ENCODE measurements at places on chromosomes 2 and 18.

DNA sequence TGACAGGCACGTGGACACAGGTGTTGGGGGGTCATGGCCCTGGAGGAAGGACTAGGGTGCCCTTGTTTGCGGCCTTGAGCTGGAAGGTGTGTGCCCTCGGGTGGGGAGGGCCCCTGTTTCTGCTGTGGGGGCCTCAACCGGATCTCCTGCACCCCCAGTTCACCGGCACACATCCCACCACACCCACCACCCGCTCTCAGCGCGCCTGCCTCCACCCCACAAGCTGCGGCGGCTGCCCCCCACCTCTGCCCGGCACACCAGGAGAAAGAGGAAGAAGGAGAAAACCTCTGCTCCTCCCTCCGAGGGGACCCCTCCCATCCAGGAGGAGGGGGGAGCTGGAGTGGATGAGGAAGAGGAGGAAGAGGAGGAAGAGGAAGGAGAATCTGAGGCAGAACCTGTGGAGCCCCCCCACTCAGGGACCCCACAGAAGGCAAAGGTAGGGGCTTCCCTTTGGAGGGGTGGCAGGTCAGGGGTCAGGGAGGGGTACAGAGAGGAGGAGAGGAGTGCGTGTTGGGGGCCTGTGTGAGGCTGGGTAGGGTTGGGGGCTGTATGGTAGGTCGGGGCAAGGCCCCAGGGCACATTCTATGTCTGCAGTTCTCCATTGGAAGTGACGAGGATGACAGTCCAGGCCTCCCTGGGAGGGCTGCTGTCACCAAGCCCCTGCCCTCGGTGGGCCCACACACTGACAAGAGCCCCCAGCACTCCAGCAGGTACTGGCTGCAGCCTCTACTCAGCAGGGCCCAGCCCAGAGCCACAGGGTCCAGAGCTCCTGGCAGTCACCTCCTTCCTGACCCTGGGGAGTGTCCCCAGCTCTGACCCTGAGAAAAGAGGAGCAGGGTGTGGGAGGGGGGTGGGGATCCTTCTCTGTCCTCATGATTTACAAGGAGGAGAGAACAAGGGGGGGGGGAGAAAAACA lies 1.8 kb downstream of the SLC4A3 start:
- no peak for DNase-seq

- no peak for DNase-seq
Observed at GRCh38 chr2:107380912-107381311, 445.8 kb upstream of the RGPD4 start.

DNA sequence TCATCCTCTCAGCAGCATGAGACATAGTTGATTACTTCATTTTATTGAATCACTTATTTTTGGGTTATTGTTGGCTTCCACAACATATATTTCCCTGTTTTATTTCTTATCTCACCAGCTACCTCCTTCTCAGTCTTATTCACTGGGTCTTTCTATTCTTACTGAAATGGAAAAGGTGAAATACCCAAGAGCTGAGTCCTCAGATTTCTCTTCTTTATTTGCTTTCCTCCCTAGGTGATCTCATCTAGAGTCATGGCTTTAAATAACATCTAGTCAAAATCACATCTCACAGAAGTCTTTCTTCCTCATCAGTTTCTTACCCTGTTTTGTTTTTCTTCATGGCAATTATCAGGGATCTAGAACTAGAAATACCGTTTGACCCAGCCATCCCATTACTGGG lies 105.0 kb upstream of the RBBP8 start:
- peak; percentile 75 for DNase-seq

- DNase-seq: peak; percentile 33
Observed at GRCh38 chr2:112075490-112076260, 20.6 kb downstream of the TMEM87B start.

GRCh38 chr2:105912081-105912480 lies 167.4 kb downstream of the NCK2 start:
- DNase-seq: no peak

GRCh38 chr2:27808418-27808817 lies 36.9 kb downstream of the MRPL33 start:
- DNase-seq: no peak

DNA sequence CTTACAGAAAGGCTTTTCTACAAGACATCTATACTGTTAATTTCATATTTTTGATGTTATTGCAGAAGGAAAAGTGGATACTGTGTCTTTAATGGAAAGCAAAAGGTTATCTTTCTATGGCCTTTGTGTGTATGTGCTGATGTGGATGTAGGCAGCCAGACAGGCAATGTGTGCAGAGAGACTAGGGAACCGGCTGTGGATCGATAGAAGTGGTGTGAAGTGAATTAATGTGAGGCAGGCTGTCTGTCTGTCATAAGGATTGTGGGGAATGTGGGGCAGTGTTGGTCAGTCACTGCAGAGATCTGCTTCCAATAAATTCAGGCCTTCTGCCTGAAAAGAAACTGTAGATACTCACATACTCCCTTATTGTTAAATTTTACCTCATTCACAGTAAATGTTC lies 156.7 kb downstream of the WDR7 start:
- no peak for DNase-seq

- DNase-seq: no peak
Observed at GRCh38 chr2:9799011-9799596, 44.2 kb upstream of the TAF1B start.

DNA sequence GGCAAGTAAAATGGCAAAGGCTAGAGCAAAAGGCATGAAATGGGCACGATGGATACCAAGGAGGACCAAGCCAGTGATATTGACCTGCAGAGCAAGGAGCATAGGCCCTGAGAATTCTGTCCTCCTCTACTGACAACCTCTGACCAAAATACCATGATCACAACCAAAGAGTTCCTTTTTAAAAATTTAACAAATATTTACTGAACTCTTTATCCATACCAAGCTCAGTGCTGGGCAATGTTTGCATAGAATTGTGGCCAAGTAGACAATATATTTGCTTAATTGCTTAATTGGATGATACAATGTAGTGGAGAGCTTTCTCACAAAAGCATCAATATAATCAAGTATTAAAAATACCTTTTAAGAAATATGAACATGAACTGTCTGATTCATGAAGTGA lies 265.7 kb downstream of the ICOS start:
- no peak for DNase-seq

GRCh38 chr2:202679980-202680379 lies 45.2 kb downstream of the FAM117B start:
- DNase-seq: no peak

DNA sequence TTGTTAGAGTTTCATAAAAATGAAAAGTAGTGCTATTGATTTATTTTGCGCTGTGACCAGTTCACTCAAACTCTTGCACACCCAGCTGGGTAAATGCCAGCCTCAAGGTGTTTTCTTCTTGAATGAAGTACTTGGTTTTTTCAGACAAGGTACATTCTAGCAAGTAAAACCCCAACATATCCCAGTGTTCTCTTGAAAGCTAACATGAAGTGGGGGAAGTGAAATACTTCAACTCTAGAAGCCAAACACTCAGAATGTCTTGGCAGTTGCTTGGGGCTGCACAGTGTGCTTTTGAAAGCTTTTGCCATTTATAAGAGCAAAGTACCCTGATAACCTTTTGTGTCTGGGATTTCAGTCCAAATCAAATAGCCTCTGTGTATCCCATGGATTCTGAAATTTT lies 13.4 kb downstream of the NPAS2 start:
- DNase-seq: no peak

DNA sequence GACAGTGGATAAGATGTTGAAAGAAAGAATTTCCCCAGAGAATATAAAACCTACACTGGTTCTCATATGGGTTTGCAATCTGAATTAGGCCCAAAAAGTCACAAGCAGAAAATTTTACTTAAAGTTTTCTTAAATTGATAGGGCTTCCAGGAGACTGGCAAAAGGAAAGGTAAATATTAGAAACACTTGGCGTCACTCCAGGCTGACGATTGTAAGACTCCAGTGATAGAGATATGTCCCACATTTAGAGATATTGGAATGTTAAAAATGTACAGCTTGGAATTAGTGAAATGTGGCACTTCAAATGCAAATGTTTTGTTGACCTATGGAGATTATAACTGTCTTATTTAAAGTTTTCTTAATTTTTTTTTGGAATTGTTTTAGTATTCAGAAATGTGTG lies 14.0 kb downstream of the YIPF4 start:
- no peak for DNase-seq

GRCh38 chr2:30706534-30707303 lies 100.5 kb downstream of the CAPN13 start:
- DNase-seq: peak; percentile 50

GRCh38 chr18:76710646-76711520 lies 111.5 kb upstream of the ZNF236 start:
- DNase-seq: no peak

DNA sequence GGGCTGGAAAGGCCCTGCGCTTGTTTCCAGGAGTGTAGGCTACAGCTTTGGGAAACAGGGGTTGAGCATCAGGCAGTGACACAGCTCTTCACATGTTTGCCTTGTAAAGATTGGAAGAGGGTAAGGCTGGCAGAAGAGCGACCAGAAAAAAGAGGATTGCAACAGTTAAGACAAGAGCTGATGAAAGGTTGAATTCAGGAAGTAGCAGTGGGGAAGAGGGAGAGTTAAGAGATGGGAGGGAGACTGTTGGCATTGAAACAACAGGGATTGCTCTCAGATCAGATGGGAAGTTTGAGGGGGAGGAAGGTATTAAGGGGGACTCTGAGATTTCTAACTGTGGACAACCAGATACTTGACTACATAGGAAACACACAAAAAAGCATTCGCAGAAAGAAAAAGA lies 96.9 kb downstream of the CTAGE1 start:
- no peak for DNase-seq

GRCh38 chr2:39568561-39569006 lies 97.1 kb upstream of the TMEM178A start:
- DNase-seq: peak; percentile 84

DNA sequence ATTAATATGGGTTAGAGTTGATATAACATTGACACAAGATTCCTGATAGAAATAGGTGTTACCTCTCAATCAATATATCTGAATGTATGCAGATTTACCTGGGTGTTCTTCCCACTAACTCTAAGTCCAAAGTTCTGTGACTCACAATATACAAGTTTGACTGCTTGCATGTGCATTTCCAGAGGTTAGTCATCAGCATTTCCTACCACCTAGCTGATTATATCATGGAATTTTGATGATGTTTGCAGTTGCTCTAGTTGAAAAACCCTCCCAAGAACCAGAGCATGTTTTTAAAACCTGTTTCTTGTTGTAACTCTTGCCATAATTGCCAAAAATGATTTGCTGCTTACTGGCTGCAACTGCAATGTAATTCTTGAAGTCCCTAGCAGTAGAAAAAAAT lies 15.0 kb upstream of the DSG1 start:
- DNase-seq: peak; percentile 46

GRCh38 chr2:230394301-230394700 lies 21.7 kb upstream of the SP100 start:
- DNase-seq: no peak

GRCh38 chr18:10020171-10020570 lies 106.4 kb downstream of the VAPA start:
- no peak for DNase-seq

DNA sequence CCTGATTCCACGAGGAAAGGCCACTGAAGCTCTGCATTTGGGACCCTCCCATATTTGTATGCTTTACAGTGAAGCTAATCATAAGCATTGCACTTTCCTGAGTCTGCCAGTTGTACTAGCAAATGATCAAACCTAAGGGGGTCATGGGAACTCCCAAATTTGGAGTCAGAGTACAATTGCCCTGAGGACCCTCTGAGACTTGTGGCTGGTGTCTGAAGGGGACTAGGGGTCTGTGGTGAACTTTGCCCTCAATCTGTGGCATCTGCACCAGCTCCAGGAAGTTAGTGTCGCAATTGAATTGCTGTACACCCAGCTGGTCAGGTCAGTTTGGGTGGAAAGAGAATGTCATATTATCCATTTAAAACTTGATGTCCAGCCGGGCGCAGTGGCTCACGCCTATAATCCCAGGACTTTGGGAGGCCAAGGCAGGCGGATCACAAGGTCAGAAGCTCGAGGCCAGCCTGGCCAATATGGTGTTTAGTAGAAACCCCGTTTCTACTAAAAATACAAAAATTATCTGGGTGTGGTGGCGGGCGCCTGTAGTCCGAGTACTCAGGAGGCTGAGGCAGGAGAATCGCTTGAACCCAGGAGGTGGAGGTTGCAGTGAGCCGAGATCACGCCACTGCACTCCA lies 18.1 kb downstream of the SOWAHC start:
- no peak for DNase-seq

- DNase-seq: peak; percentile 8
Observed at GRCh38 chr2:208250388-208250787, 4.5 kb downstream of the IDH1 start.

GRCh38 chr2:1793001-1793867 lies 48.9 kb upstream of the PXDN start:
- no peak for DNase-seq

- DNase-seq: no peak
Observed at GRCh38 chr2:56227811-56228210, 44.0 kb downstream of the CCDC85A start.

DNA sequence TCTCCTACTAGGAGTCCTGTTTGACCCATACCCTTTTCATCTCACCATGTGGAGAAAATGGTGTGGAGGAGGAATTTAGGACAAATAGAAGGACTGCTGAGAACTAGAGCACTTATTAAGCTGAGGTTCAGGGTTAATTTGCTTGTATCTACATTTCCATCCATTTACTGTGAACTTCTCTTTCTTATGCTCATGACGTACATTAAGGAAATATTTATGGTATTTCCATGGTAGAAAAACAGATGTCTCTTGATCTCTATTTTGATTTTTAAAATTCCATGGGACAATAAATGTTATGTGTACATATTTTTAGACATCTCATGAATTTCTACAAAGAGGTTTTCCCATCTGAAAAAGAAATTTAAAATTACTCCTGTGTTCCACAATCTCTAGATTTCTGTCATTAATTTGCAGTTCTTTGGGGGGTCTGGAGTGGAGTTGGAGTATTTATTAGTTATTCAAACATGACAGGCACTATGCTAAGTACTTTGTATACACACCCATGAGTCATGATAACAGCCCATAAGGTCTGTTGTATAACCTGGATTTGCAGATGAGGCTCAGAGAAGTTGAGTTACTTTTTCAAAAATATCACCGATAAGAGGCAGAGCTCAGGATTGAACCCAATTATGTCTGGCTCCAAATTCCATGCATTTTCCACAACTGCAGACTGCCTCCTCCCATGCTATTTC lies 112.6 kb downstream of the COPS8 start:
- DNase-seq: peak; percentile 61

DNA sequence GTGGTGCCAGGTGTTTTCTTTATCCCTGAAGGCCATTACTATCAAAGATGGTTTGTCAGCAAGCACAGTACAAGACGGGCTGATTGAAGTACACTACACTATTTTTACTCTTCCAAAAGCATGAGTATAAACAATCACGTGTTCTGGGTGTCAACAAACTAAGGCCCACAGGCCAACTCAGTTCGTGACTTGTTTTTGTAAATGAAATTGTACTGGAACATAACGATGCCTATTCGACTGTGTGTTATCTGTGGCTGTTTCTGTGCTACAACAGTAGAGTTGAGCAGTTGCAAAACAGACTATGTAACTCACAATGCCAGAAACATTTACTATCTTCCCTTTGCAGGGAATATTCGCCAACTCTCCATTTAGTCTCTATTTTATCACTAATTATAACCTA lies 12.3 kb downstream of the MRPS5 start:
- DNase-seq: no peak
